ENCODE measurements at places on chromosomes 2 and 18. TPM values are rescaled to one million over a fixed set of nuclear protein-coding genes. Genes with fewer than 3 reads are reported as not detected.

DNA sequence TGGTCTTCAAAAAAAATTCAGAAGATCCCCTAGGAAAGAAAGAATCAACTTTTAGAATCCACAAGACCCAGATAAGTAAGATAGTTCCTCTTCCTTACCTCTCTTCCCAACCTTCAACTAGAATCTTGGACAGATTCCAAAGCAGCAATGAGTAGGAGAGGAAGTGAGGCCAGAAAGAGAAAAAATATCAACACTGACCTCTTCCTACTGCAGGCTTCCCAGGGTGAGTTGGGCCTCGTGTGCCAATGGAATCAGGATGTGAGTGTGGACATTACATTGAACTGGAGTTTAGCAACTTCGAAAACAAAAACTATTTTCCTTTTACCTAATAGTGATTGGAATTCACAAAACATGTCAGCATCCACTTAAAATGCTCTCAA is 102.5 kb upstream of the PIEZO2 start:
- peak; percentile 13 for DNase-seq

DNA sequence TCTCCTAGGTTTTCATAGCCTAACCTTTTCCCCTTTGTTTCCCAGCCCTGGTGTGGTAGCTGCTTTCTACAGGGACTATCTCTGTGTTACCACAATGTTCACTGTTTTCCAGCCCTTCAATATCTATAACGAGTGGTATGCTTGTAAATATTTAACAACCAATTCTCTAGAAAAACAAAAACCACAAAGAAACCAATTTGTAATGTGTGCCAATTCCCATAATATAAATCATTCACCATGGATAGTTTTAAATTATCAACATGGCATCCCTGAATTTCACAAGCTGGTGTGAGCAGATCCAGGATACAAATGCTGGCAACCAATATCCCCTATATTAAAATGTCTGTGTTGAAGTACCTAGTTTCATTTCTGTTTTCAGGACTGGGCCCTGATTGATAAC is 207.5 kb upstream of the FBXO11 start:
- DNase-seq = no peak

DNA sequence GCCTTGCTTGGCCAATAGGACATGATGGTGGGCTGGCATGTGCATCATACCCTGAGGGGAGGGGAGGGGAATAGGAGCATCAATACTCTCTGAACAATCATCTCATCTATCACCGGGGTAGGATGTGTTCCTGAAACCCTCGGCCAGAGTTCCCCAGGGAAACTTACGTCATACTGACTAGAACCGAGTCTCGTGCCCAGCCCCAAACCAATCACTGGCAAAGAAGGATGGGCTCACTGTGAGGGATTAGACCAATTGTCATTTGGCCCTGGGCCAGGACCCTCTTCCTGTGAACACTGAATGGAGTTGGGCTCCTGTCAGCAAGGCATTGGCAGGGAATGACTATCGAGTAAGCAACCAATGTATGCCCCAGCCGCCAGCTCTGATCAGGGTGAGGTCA is 261.5 kb downstream of the MYCN start:
- DNase-seq = no peak

GRCh38 chr2:51899643-51900042 is 867.7 kb upstream of the NRXN1 start:
- DNase-seq = no peak

GRCh38 chr18:10751653-10752052 is 225.8 kb downstream of the NAPG start:
- no peak for DNase-seq

- DNase-seq = no peak
Measured at GRCh38 chr2:12083713-12084419, 337.4 kb downstream of the LPIN1 start.

DNA sequence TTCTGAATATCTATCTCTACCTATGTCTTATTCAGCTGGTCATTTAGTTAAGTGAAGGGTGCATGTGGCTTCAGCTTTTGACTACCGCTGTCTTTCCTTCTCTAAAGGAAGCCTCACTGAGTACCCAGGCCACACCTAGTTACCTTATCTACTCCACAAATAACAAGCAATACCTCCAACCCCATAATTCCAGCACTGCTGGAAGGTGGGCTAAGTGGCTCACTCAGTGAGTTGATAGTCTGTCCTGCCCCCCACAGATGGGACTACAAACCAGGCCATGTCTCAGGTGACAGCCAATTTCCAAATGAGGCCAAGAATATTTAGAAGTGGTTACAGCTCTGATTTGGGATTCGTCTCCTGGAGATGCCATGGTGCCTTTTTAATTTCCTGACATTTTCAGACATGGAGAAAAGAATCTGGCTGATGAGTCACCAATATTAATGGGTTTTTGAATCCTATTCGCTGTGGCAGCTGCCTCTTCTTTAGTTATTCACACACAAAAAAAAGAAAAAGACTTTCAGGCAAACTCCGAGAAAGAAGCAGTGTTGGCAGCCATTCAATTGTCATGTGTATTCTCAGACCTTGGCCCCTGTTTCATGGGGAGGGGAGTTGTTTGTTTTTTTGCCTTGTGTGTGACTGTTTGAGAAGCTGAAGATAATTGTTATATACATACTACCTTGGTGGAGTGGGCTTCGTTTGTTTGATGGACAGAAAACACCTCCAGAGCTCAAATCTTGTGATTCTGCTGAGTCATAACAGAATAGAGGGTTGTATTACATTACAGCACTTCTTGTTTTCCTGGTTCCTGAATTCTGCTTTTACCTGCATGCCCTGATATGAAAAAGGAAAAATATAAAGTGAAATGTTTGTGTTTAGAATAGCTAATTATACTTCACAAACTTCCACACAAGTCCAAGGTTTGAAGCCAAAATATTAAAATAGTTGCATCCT is 64.2 kb downstream of the SCG2 start:
- DNase-seq = peak; percentile 65

DNA sequence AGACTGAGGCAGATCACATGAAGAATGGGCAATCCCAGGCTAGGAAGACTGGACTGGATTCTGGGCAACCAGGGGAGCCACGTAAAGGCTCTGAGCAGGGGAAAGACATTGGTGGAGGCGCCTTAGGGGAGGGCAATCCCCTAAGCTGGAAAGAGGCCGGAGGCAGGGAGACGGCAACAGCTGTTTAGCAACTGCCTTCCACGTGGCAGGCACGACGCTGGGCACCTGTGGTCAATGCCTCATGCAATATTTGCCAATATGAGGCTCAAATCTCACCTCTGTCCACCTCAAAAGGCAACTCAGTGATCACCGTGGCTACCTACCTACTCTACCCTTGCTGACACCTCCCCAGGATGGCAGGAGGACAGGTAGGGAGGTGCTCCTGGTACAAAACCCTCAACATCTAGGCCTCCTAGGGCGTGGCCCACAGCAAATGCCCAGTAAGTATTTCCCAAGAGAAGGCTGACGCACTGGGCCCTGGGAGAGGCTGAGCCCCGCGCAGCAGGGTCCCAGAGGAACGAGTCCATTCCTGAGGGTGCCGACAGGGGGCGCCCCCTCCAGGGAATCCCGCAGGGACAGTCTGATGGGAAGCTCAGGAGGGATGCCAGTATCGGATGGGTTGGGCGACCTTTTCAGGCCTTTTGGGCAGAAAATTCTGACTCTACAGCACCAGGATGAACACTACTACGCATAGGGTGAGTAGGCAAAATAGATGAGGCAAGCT is 8.9 kb downstream of the BOLA3 start:
- DNase-seq = no peak

DNA sequence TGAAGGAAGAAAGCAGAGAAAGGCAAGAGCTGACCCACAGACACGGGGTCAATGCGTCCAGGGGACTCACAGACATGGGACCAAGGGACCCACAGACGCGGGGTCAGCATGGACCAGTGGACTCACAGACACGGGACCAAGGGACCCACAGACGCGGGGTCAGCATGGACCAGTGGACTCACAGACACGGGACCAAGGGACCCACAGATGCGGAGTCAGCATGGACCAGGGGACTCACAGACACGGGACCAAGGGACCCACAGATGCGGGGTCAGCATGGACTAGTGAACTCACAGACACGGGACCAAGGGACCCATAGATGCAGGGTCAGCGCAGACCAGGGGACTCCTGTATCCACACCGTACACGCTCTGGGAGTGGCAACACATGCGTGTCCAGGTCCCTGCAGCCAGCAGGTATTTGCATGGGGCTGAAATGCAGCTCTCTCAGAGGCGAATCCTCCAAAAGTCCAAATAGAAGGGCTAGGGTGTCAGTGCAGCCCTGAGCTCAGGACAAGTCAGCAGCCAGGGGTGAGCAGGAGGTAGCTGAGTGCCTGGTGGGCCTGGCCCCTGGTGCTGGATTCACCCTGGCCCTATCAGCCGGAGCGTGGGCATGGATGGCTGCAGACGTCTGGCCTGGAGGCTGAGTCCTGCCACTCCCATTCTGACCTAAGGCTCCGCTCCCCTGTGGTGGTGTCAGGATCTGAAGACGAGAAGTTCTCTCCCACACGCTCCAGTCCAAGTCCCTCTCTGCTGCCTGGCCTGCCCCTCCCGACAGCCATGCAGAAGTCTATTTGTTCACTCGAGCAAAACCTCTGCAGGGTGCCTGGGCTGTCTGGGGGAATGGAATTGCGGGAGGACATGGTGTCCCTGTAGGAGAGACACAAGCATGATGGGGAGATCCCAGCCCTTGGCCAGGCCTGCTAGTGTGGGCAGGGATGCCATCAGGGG is 28.5 kb downstream of the TMEM18 start:
- no peak for DNase-seq

GRCh38 chr2:168210895-168211570 is 36.4 kb downstream of the STK39 start:
- peak; percentile 98 for DNase-seq

GRCh38 chr2:66869076-66869475 is 434.2 kb downstream of the MEIS1 start:
- DNase-seq = peak; percentile 87

GRCh38 chr2:63054841-63055225 is 4.2 kb downstream of the OTX1 start:
- DNase-seq = no peak

DNA sequence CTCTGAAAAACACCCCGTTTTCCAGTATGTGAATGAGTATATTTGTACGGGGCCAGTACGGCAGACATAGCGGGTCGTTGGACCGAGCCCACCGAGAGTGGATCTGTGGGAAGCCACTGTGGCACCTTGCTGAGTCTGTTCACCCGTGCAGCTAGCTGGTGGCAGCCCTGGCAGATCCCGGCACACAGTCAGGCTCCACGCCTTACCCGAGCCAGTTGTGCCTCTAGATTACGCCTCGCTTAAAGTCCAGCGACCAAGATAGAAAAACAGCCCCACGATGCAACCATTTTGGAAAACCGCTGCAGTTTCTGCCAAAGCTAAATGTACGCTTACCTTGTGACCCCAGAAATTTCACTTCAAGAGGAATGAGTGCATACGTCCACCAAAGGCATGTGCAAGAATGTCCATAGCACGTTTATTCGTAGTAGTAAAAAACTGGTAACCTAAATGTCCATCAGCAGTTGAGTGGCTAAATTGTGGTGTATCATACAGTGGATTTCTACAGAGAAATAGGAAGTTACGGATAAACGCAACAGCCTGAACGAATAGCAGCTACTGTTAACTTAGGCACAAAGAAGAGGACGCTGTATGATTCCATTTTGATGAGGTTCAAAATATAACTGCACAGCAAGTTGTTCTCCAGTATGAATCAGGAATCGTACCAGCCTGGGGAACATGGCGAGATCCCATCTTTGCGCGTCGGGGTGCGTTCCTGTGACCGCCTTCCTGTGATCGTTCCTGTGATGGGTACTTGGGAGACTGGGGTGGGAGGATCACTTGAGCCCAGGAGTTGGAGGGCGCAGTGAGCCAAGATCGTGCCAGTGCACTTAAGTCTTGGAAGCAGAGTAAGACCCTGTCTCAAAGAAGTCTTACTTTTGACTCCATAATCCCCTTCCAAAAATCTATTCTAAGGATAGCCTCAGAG is 688 bp upstream of the WDR33 start:
- DNase-seq = no peak

DNA sequence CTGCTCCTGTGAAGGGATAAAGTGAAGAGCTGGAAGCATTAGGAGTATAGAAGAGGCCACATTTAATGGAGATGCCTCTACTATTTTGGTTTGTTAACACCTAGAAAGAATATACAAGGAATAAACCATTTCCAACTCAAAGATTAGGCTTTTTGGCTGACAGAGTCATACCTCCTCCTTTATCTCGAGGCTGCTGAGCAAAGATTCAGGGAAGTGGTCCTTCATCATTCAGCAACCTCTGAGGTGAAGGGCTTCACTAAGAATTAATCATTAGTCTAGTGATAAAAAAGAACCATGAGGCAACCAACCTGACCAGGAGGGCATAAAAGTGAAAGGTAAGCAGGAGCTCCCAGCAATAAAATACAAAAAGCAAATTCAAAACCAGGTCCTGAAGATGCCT is 25.8 kb downstream of the AAK1 start:
- DNase-seq = no peak

- DNase-seq = no peak
Measured at GRCh38 chr18:57347784-57348183, 4.6 kb upstream of the ST8SIA3 start.

GRCh38 chr18:72542342-72542741 is 1.8 kb downstream of the CBLN2 start:
- DNase-seq = no peak

The SERPINB2 gene
- 0.80 TPM for total RNA-seq

The ZNF385B gene
- total RNA-seq = 0.13 TPM

The EGR4 gene
- not detected for total RNA-seq

The RRM2 gene
- total RNA-seq = 162 TPM

The CRIM1 gene
- 102 TPM for total RNA-seq

The DNAJC27 gene
- 5.6 TPM for total RNA-seq

The ALLC gene
- total RNA-seq = not detected

The ACTG2 gene
- total RNA-seq = 2.3 TPM

The MDH1B gene
- total RNA-seq = 0.86 TPM

The STAT4 gene
- 0.13 TPM for total RNA-seq

The SPP2 gene
- total RNA-seq = not detected
